ENCODE measurements at places on chromosomes 1 and 21.

DNA sequence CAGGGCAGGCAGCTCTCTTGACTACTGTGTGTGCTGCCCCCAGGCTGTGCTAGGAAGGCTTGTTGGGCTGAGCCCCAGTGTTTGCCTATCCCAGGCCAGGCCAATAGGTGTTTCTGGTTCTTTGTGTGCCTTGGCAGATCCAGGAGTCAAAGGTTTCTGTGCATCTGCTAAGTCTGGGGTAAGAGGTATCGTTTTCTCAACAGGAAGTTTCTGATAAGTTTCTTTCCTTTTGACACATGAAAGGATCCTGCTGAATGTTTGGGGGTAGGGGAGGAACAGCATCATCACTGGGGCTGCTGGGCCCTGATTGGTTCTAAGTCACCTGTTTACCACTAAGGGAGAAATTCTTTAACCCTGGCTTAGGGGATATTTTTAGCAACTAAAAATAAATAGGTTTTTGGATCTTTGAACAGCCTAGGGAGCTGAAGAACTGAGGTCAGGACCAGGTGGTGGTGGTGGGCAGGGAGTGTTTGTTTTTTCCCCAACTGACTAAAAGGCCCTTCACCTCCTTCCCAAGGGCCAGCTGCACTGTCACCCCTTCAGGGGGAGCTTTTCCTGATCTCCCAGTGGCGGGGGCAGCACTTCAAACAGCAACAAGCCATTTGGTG, 85.1 kb downstream of the KCNN3 start:
- no peak for DNase-seq

DNA sequence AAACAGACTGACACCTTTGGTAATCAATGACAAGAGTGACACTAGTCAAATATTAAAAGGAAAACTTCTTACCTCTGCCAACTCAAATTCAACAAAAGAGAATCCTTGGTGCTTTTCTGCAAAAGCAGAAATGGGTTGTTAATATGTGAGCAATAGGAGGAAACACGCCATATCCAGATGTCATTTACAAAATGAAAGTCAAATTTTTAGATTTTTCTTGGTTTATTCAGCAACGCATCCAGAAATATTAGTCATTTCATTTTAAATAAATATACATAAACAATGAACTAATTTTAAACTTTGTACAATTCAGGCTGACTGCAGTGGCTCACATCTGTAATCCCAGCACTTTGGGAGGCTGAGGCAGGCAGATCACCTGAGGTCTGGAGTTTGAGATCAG, 22.3 kb downstream of the PABPC4 start:
- no peak for DNase-seq

DNA sequence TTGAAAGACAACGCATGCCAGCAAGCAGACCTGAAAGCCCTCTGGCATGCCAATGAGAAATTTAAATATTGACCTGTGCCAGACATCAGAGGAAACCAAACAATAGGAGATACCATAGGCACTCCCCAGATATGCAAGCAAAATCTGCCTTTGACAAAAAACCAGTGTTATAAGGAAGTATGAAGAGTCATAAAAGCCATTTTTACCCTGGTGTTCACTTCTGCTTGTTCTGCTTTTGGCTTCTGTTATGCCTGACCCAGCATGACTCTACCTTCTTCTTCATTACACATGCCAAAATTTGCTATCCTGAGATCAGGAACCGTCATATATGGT, 26.4 kb downstream of the NPHS2 start:
- DNase-seq = no peak

GRCh38 chr21:44518686-44519085, 21.3 kb downstream of the KRTAP10-1 start:
- no peak for DNase-seq

- DNase-seq = no peak
Observed at GRCh38 chr1:233375653-233376052, 48.1 kb downstream of the MAP3K21 start.

DNA sequence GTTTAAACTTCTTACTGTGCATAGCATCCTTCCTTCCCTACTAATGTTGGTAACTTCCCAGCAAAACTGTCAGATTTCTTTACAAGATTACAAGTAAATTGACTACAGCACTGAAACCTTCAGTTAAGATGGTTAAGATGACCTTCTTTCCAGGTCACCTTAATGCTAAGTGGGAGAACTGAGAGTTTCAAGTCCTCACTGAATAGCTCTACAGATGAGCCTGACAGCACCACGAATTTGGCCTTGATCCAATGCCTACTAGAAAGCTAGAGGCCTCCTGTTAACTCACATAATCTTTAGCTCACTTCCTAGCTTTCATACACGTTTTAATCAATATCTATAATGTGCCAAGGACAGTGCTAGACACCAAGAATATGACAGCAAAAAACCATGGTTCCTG, 276.0 kb upstream of the PLD5 start:
- DNase-seq = no peak

DNA sequence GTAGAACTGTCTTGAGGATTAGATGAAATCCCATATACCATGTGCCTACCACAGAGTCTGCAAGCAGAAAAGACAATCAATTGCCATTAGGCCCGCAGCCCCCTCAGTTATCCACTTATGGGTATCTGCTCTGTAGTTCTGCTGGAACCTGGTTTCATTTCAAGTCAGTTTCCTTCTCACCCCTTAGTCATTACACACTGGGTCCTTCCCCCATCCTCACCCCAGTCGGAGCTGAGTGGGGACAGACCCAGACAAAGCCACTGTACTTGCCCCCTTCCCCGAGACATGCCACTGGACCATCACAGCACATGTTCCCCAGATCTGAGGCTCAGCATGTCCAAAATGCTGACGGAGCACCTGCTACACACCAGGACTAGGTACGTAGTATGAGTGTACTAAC, 21.2 kb downstream of the PGLYRP3 start:
- no peak for DNase-seq

GRCh38 chr1:180530501-180530900, 28.1 kb upstream of the ACBD6 start:
- DNase-seq = no peak

DNA sequence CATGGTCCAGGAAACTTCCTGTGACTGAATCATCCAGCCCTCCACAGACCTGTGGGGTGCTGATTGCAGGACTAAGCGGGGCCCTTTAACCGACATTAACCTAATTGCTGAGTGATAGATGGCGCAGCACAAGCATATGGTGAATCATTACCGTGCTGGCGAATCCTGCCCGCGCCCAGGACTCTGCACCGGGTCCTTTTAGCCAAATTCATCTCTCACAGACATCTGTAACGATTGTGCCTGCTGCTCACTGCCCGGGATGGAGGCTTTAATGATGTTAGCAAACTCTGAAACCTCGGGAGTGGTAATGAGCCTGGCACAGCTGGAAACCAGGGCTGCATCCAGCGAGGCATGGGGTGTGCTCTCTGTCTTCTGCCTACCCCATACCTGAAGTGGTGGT, 147.3 kb upstream of the CD34 start:
- no peak for DNase-seq

DNA sequence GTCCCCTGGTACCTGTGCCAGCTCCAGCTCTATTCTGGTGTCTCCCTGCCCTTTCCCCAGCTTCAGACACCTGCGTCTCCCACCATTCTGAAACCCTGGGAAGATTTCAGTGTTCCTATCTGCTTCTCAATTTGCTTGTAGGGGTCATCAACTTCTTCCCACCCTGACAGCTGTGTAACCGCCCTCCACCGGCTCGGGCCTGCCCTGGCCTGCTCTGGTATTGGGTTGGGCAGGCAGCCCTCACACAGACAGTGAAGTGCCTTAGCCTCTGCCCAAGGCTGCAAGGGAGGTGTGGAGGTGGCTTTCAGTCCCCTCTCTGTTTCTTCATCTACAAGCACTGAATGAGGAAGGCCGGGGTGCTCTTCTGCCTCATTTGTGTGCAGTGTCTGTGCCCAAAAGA, 97.2 kb downstream of the LAMC2 start:
- DNase-seq = no peak

All from HFF-Myc (cell line).